HL-60 (cell line): ENCODE measurements at places on chromosomes 11 and 22.

DNA sequence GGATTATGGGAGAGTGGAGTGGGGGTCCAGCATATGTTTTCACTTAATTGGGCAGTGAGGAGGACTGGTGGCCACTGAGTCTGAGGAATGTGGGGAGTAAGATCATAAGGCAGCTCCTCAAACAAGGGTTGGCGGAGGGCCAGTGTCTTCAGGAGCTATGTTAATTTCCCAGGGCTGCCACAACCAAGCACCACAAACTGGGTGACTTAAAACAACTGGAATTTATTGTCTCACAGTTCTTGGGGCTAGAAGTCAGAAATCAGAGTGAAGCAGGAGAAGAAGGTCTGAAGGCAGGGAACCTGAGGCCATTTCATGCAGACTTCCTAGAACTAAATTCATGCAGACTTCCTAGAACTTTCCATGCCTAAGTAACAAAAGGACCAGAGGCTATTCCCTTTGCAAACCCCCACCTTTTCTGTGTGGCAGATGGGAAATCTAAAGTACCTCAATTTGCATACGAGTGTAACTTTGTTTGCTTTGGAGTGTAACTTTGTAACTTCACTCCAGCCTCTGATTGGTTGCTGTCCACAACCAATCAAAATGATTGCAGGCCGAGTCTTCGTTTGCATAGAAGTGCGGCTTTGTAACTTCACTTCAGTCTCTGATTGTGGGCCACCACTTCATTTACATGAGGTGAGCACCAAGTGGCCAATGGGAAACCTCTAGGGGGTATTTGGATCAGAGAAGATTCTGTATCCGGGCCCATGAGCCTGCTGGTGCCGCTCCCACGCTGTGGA is 50.5 kb upstream of the ZBED5 start:
- DNase-seq = no peak

- DNase-seq = no peak
Measured at GRCh38 chr11:78560153-78560552, 14.5 kb downstream of the NARS2 start.

- no peak for DNase-seq
Measured at GRCh38 chr11:80074837-80075236, 634.0 kb upstream of the TENM4 start.

DNA sequence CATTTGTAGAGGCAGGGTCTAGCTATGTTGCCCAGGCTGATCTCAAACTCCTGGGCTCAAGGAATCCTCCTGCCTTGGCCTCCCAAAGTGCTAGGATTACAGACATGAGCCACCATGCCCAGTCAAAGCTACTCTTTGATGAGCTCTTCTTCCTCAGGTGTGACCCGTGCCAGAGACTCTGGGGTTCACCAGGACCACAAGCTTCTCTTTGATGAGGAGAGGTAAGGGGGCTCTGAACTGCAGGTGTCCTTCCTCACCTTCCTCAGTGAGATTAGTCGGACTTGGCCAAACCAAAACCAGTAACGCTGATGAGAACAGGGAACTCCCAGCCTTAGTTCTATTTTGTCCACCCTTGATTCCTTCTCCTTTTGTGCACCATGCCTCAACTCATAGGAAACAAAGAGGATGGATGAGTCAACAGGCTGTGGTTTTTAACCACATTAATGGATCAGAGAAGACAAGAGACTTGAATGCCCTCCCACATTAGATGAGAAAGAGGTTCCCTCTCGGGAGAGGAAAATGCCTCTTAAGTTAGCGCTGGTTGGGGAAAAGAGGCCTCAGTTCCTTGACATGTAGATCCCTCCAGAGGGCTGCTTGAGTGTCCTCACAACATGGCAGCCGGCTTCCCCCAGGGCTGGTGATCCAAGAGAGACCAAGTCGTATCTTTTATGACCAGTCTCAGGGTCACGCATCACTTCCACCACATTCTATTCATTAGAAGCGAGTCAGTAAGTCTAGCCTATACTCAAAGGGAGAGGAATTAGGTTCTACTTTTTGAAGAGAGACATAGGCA is 25.7 kb upstream of the CTR9 start:
- peak; percentile 83 for DNase-seq

- DNase-seq = no peak
Measured at GRCh38 chr22:36117053-36117554, 43.5 kb downstream of the APOL3 start.

DNA sequence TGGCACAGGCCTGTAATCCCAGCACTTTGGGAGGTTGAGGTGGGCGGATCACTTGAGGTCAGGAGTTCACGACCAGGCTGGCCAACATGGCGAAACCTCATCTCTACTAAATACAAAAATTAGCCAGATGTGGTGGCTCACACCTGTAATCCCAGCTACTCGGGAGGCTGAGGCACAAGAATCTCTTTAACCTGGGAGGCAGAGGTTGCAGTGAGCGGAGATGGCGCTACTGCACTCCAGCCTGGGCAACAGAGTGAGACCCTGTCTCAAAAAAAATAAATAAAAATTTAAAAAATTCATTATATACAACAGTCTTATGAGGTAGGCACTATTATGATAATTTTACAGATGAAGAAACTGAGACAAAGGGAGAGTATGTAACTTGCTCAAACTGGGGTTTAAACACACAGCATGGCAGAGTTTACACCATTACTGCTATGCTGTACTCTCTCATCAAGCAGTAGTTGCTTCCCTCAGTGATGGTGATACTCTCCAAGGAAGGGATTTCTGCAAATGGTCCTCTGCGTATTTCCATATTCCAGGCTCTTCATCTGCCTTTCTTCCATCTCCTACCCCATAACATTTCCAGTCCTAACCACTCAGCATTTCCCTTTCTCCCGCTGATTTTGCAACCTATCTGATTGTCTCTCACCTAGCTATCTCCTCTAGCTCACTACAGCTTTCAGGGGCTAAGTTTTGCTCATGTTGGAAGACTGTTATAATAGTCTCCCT is 95.3 kb downstream of the CCDC83 start:
- no peak for DNase-seq

DNA sequence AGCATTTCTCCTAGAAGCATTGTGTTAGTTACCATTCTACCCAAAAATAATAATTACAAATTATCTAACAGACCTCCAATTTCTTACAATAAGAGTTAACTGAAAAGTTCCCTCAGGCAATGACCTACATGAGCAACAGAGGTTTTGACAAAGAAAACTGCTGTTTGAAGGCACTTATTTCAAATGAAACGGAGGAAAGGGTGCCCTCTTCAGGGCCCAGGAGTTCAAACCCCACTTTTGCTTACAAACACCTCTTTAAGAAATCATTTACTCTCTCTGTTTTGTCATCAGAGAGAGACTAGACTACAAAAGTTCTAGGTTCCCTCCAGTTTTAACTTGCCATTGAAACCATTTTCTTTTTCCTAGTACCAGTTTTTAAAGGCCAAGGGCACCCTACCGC is 56.7 kb downstream of the AMBRA1 start:
- DNase-seq = no peak

DNA sequence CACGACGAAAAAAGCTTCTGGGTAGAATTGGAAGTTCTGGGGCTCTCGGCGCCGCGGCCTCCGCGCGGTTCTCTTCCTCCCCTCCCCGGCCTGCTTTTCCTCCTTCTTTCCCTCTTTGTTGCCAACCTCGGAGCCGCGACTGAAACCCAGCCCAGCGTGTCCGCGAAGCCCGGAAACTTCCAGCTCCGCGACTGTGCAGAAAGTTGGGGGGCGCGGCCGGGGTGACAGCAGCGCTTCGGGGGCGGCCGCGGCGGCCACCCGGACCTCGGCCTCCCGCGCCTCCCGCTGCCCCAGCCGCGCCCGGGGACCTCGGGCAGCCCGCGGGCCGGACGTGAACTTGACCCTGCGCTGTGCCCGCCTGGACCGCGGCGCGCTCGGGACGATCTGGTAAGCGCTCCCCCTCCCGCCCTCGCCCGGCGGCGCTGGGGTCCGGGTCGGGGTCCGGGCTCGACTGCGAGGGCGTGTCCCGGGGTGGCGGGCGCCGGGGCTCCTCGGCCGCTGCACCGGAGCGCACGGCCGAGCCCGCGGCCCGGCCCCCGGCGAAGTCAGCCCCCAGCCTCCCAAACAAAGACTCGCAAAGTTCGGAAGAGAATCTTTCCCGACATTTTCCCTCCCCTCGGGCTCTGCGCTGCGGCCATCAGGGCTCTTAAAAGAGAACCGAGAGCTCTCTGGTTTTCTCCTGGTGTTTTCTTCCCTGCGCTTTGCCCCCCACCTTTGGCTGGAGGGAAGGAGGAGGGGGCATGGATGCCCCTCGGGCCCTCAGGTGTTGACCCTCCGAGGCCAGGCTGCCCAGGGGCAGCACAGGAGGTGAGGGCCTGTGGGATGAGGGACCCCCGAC is 67.9 kb upstream of the WNT7B start:
- DNase-seq = no peak
